ENCODE measurements at places on chromosomes 13 and 19.
A peak's percentile ranks its signal among the peaks of the same experiment; 100 is the strongest.

DNA sequence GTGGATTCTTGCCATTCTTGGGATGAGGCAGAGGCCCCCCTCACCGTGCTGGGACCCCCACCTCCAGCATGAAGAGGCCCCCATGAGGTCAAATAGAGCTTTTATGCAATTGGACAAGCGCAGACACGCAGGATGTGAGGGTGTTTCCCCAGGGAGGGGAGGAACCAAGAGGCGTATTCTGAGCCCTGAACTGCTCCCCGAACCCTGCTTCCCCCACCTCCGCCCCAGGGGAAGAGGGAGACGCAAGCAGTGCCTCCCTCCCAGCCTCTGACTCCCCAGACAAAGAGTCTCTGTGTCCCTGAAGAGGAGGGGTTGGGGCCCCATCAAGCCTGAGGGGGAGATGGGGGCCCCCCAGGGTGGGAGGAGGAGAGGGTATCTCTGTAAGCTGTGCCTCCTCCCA is 1.3 kb upstream of the RDH8 start:
- no peak for DNase-seq

- no peak for DNase-seq
Observed at GRCh38 chr19:7417671-7418324, 69.1 kb downstream of the ARHGEF18 start.

GRCh38 chr13:41162151-41162550 is 29.5 kb upstream of the KBTBD6 start:
- no peak for DNase-seq

DNA sequence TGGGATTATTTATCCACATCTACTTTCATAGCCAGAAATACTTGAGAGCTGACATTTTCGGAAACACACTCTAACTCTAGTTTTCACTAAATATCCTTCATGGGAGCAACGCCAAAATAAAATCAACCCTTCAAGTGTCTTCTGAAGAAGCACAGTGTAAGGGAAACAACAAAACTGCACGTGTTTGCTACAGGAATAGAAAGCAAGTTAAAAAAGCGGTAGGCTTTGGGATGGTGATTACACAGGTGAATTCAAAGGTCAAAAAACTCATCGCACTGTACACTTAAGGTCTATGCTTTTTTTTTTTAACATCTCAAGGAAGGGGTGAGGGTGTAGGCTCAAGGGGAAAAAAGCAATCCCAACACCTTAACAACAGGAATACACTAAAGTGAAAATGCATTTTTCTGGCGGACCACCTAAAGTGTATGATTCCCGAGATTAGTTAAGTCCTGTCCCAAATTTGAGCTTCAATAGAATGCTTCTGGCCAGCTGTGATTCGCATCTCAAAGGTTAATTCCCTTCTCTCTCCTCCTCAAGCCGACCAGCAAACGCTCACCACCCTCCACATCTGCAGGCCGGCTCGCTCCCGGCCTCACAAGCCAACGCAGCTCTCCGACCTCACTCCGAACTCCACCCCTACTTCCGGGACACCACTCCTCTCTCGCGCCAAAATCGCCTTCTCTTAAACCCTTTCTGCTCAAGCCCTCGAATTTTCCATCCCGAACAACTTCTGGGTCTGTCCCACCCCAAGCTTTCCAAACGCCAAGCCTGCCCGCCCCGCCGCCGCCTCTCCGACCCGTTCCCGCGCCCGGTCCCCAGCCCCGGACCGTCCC is 1.1 kb downstream of the ARGLU1 start:
- DNase-seq = peak; percentile 44

- DNase-seq = no peak
Observed at GRCh38 chr13:48593536-48593935, 60.2 kb upstream of the CYSLTR2 start.

GRCh38 chr13:31919971-31920726 is 111.4 kb upstream of the FRY start:
- no peak for DNase-seq

- no peak for DNase-seq
Observed at GRCh38 chr19:38283271-38283670, 18.9 kb downstream of the SPINT2 start.

DNA sequence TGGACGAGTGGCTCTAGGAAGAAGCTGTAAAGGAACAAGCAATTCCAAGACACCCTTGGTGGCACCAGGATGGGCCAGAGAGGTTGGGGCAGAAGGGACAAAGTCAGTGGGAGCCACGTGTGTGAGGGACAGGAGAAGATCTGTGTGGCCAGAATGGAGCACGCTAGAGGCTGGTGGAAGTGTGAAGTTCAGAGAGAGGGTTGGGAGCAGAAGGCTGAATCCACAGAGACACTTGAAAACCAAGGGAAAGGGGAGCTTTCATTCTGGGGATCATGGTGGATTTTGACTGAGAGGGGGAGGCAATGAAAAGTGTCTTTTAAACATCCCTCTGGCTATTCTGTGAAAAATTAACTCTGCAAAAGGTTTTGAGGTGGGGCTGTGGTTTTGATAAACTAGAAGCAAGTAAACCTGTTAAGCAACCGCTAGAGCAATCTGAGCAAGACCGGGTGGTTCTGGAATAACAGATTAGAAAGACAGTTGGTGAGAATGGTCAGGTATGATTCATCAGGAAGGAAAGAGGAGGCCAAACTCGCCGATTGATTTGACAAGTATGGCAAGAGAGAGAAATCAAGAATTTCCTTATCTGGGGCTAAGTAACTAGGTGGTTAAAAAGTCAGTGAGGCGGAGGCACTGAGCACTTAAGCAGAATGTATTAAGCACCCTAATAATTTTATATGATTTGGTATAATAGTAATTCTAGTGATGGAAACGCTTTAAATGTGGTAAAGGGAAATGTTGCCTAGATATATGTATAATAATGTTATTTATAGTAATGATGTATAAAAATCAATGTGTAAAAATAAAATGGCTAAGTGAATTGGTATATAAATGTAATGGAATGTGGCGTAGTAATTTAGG is 140.0 kb downstream of the MYO16 start:
- no peak for DNase-seq

- no peak for DNase-seq
Observed at GRCh38 chr19:57348136-57348535, 2.9 kb upstream of the ZNF304 start.

DNA sequence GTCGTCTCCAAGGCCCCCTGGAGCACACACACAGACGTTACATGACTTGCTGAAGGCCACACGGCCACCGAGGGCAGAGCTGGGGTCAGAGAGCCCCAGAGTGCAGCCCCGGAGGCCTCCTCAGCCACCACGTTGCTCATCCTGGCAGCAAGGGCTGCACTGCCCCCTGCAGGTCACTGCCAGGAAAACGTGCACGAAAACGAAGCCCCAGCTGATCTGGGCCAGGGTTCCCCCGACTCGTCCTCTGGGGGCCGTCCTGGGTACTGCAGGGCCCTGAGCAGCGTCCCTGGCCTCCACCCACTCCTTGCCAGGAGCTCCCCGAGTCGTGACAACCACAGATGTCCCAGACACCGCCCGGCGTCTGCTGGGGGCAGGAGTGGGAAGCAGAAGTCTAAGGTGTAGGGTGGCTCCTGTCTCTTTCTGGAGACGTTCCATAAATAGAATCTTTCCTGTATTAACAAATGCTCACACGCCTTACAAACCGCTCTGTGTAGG is 3.4 kb downstream of the TPGS1 start:
- peak; percentile 53 for DNase-seq

DNA sequence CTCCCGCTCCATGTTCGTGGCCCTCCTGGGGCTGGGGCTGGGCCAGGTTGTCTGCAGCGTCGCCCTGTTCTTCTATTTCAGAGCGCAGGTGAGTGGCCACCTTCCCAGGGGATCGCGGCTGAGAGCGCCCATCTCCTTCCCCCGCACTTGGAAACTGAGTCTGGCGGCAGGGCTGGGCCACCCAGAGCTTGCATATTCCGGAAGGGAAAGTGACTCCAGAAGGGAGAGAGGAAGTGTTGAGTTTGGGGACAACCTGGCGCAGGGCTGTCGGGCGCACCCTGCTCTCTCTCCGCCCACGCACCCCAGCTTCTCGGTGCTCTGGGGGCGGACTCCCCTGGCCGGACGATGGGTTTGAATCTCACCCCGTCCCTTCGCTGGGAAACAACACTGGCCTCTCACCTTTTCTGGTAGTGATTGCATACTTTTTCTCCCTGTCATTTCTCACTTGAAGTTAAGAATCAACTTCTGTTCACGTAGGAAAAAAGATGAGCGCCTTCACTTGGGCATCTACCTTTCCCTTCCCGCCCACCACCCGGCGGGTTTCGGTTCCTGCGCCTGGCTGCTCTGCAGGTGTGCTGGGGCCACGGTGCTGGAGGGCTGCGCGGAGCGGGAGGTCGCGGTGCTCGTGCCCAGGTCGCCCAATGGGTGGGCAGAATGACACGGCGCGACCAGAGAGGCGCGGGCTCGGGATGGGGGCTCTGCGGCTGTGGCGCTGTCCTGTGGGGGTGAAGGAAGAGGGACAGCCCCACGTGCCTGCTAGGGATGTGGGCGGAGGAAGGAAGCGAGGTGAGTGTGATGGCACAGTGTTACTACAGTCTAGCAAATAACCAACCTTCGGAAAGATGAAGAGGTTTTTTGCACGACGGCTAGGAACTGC is 721 bp downstream of the TNFSF11 start:
- no peak for DNase-seq

DNA sequence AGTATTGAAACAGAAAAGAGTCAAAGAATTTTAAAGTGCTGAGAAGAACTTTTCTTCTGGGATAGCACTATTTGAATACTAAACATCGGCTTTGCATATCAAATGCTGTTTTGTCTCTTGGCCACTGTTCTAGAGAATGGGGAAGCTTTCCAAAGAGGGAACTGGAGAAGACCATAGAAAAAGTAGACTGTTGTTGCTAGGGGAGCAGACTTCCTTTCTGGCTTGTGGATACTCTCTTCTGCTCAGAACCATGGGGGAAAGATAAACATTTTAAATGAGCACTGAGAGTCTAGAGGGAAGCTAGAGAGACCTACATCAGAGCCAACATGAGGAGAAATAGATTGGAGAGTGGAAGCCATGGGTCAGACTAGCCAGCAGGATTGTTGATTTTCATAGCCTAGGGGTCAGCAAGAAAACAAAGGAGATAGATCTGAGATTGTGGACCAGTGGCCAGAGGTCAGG is 315.7 kb downstream of the KCTD12 start:
- peak; percentile 47 for DNase-seq

DNA sequence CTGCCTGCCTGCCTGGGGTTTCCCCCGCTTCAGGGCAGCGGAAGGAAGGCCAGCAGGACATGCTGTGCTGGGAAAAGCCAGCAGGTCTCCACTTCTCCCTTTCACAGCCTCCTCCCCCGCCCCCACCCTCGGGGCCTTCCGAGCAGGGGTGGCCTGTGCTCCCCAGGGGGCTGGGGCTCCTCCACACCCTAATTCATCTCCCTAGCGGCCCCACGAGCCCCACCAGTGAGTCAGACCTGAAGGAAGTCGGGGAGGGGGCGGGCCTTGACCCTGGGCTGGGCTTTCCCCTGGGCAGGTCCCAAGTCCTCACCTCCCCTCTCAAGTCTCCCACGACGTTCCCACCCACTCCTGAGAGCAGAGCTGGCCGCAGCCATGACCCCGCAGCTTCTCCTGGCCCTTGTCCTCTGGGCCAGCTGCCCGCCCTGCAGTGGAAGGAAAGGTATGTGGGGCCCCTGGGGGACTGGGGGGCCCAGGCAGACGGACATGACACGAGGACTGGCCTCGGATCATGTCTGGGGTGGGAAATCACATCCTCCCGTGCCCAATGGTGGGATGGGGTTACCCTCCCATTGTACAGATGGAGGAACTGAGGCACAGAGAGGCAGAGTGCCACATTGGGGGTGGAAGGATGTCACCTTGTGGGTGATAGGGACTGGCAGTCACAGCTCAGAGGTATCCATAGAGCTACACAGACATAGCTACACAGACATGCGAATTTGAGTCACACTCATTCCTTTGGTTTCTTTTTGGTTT is at the start of gene EBI3:
Gene EBI3, plus strand, starts transcription at position 345 of the 753 bp plus-strand sequence. Its CDS starts 28 bp downstream, at position 373.
- DNase-seq = no peak

GRCh38 chr19:13026462-13027370 is 31.4 kb downstream of the NFIX start:
- peak; percentile 69 for DNase-seq

GRCh38 chr13:25848812-25849745 is 202.7 kb downstream of the SHISA2 start:
- DNase-seq = no peak

GRCh38 chr19:45442778-45443461 is 19.2 kb upstream of the ERCC1 start:
- DNase-seq = no peak

DNA sequence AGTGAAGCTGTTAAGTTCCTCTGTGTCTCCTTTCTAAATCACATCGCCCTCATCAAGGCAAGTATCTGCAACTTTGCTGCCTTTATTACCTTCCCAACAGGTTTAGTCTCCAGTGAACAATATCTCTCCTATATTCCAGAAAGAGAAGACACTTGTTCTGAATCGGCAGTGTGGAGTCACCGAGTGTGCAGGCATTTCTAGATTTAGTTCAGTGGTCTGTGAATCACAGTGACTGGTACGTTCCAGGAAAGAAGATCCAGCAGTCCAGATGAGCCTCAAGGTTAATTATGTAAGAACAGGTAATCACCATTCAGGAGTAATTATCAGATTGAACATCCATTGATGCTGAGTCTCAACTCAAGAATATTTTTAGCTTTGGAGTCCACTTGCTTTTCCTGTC is 497.0 kb downstream of the FOXO1 start:
- DNase-seq = no peak

DNA sequence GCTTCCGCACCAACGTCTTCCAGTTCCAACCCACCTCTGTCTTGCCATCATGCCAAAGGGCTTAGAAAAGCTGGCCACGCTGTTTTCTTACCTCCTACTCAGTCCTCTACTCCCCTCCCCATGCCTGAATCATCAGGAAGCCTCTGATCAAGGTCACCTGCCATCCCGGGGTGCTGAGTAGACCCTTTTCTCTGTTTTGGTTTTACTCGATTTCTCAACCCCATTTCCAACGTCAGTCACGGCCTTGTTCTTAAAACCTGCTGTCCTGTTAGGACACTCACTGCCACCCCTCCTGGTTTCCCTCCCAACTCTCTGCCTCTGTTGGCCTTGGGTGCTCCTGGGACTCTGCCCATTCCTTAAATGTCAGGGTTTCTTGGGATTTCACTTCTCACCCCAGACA is 350.1 kb downstream of the FOXO1 start:
- DNase-seq = no peak

- peak; percentile 36 for DNase-seq
Observed at GRCh38 chr13:113152984-113153809, 5.3 kb upstream of the PROZ start.

DNA sequence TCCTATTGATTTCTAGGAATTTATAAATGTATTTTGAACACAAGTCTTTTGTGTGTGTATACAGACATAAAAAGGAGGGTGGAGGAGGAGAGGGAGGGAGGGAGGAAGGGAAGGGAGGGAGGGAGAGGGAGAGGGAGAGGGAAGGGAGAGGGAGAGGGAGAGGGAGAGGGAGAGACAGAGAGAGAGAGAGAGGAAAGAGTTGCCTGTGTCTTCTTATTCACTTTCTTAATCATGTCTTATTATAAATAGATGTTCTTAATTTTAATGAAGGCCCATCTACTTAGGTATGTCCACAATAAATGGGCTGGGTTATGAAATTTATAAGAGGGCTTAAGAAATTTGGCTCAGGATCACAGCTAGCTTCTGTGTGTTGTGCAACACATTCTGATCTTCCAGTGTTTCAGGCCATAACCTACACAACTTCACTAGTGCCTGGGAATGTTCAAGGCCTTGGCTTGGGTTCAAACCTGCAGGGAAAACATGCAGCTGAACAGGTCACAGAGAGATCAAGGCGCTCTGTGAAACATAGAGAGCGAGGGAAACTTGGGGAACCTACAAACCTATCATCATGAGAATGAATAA is 39.3 kb downstream of the ZNF45 start:
- no peak for DNase-seq

All from globus pallidus (tissue), 1 donor.